ENCODE measurements at places on chromosomes 5 and 9.

DNA sequence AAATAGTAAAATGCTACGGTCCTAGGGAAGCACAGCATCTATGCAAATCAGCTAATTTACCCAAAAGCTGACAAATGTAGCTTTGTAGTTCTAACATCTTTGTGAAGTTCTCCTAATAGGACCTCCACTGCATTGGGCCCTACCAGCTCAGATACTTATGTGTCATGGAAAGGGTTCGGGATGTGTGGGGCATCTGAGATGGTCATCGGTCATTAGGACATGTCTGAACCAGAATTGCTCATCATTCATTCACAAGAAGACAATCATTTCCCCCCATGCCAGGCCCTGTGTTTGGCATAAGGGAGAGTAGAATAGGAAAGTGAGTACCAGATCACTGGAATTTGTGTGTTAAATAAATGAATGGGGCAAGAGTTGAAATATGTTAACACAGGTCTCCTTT lies 35.7 kb downstream of the PWWP2A start:
- no peak for DNase-seq

- no peak for DNase-seq
Measured at GRCh38 chr9:119788921-119789320, 419.7 kb upstream of the BRINP1 start.

DNA sequence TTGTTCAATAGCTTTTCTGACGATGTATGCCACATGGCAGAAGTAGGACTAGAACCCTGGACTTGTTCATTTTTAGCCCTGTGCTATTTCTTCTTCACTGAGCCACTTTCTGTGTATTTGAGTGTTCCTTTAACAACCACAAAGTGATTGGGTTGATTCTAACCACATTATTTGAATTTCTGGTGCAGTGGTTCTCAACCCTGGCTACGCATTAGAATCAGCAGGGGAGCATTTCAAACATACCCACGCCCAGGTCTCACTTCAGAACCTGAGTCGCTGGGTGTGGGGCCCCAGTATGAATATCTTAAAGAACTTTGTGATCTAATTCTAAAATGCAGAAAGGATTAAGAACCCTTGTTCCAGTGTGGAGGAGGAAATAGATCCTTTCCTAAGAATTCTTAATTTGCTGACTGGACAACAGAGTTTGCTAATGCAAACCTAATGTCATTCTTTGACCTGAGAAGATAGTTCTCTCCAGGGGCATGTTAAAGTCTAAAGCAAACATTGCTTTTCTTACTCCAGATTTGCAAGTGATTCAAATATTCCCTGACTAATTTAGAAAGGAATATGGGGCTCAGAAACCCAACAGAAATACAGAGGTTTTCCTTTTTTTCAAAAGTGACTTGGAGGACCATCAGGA lies 75.4 kb upstream of the GDNF start:
- DNase-seq, result no peak

- no peak for DNase-seq
Measured at GRCh38 chr5:38755181-38755580, 90.6 kb upstream of the OSMR start.

Data from COLO829 (cell line).